NCI-H187 treated with DMSO at 0.1 percent for 48 hours (cell line): ENCODE measurements at places on chromosomes 2 and 18.

DNA sequence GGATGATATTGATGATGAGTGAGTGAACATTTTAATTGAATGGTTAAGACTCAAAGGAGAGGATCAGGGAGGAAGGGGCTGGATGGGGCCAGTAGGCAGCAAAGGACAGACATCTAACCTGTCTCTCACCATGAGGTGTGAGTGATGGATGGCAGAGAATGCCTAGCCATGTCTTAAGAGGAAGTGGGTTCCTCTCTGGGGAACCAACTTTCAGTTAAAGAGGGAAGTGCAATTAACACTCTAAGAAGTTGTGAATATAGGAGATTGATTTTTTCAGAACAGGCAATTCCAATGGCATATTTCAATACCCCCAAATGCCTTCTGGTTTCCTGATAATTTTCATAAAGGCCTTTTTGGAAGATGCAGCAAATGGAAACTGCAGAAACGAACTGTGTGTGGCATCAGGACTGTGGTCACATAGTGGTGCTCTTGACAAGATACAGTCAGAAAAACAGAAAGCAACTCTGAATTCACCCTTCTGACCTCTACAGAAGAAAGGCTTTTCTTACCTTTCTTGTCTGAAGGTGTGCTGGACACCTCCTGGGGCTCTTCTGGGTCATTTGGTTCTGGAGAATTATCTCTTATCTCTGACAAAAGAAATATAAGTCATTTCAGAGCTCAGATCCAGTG lies 10.2 kb downstream of the SP110 start:
- no peak for DNase-seq

DNA sequence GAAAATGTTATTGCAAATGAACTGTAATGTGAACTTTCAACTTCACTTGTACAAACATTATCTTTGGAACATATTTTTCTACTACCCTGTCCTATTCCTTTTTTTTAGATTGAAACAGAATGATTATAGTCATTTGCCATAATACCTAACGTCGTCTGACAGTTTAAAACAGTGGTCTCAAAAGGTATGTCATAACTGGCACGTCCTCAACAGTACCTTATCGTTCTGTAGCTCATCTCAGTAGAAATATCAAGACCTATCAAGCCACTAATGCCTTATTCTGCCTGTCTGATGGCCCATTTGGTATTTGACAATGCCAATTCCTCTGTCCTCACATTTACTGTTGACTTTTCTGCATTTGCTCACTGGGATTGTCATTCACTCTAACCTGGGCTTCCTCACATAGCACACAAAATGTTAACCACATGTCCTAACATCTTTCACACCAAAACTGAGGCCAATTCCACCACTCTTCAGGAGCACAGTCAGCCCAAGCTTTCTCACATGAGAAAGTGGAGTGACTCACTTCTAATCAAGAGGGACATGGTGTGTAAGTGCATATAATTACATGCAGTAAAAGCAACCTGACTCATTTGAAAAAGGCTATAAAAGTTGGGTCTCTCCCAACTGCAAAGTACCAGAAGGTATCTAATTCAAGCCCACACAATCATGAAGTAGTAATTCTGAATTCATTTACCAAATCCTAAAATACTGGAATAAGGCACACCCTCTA lies 34.8 kb downstream of the DNER start:
- DNase-seq, result no peak

- DNase-seq, result no peak
Measured at GRCh38 chr18:49123431-49123830, 172.7 kb upstream of the SMAD7 start.

DNA sequence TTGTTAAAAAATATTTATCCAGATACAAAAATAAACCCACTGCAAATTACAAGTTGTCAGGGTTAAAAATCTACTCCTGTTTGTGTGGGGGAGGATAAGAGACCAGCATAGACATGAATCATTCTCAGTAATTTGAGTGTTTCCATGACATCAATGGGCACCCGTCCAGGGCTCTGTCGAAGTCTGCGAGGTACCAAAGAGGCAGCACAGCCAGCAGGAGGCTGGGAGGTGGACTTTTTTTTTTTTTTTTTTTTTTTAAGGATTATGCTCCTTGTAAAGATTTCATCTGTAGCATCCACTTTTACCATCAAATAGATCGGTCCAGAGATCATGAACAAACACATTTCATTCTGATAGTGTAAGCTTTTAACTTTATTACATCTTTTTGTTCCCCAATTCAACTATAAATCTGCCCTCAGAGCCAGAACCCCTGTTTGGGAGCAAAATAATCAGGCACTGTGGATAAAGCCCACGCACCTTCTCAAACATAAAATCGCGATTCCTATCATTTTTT lies 182.0 kb downstream of the TCF4 start:
- peak; percentile 46 for DNase-seq

- no peak for DNase-seq
Measured at GRCh38 chr2:72925328-72925943, 8.1 kb downstream of the EMX1 start.

- no peak for DNase-seq
Measured at GRCh38 chr2:43841949-43842865, 3.4 kb downstream of the ABCG8 start.

GRCh38 chr18:31657823-31658669 lies 26.3 kb downstream of the B4GALT6 start:
- DNase-seq, result peak; percentile 61

- no peak for DNase-seq
Measured at GRCh38 chr2:144096531-144096930, 423.4 kb downstream of the ZEB2 start.

DNA sequence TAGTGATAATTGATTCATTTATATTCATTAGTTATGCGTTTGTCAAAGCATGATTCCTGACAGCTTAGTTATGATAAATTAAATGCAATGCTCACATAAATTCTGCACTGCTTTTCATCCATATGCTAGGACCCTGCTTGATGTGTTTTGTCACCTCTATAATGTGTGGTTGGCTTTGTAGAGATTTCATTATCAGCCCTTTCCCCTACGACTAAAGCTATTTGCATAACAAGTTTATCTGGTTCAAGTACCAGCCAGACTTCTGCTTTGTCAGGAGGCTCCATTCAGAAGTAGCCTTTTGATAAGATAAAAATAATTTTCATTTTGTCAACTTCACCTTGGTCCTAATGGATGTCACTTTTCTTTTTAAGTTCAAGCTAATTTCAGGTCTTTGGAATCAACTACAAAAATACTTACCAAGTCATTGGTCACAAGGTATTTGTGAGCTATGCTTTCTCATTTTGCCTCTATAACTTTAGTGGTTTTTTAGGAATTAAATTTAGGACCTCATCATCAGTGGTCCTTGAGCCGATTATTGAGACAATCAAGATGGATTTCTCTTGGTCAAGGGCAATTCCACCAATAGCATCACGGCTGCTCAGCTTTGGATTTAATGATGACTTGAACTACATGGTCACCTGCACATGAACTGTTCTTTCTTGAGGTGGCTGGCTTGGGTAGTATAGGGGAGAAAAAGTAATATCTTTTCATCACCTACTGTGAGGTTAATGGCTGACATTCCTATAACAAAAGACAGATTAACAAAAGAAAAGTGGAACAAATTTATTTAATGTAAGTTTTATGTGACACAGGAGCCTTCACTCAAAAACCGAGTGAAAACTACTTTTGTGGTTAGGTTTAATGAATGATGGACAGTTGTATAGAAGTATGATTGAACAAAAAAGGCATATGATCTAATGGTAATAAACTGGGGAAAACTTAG lies 162.1 kb downstream of the MYO3B start:
- DNase-seq, result no peak

DNA sequence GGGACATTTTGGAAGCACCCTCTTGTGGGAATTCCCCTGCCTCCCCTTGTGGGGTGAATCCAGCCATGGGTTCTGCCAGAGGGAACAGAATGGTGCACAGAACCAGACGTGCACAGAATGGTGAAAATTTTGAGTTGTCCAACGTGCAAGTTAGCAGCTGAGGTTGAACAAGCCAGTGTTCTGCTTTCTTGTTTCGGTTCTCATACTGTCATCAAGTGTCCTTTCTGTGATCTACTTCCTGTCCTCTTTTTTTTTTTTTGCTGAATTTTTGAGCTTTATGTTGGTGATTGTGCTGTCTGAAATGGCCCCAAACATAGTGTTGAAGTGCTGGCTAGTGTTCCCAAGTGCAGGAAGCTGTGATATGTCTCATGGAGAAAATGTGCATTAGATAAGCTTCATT lies 21.5 kb upstream of the REEP1 start:
- DNase-seq, result no peak

- DNase-seq, result no peak
Measured at GRCh38 chr18:67672155-67672554, 155.6 kb upstream of the DSEL start.

DNA sequence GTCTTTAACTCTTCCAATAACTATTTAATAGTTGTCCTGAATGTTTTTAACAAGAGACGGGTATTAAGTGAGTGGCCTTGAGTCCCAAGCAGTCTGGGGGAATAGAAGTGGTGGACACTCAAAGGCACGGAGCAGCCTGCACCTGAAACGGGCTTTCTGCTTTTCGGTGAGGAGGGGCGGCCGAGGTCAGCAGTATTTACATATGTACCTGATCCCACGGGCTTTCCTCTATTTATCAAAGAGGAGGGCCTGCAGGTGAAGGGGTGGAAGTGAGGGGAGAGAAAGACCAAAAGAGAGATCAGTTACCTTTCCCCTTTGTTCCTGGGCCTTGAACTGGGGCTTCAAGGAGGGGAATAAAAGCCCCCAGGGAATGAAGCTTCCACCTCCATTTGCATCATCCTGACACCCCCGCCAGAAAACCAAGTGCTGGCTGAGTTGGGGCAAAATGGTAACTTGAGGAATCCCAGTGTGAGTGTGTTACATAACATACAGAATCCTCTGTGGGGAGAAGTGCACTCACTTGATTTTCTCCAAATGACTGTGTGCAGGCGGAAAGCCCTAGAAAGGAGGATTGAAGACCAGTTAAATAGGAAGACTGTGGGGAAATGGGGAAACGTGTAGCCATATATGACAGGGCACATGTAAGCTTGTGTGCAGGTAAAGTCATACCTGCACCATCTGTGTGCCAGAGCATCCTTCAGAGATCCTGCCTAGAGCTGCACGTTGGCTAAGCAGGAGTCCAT lies 12.4 kb downstream of the POU3F3 start:
- DNase-seq, result no peak

DNA sequence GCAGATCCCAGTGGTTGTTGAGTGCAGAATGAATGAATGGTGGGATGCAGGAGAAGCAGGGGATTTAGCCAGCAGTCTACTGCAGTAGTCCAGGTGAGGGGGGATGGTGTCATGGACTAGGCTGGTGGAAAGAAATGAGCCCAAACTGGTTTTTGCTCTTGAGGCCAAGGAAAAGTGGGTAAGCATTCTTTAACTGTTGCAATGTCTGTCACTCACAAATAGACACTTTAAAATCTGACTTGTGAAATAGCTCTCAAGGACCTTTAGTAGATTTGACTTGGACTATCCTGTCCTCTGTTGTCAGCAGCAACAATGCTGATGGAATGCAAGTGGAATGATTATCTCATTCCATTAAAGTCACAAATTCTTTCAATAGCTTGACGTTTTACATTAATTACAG lies 37.5 kb upstream of the STK17B start:
- no peak for DNase-seq

DNA sequence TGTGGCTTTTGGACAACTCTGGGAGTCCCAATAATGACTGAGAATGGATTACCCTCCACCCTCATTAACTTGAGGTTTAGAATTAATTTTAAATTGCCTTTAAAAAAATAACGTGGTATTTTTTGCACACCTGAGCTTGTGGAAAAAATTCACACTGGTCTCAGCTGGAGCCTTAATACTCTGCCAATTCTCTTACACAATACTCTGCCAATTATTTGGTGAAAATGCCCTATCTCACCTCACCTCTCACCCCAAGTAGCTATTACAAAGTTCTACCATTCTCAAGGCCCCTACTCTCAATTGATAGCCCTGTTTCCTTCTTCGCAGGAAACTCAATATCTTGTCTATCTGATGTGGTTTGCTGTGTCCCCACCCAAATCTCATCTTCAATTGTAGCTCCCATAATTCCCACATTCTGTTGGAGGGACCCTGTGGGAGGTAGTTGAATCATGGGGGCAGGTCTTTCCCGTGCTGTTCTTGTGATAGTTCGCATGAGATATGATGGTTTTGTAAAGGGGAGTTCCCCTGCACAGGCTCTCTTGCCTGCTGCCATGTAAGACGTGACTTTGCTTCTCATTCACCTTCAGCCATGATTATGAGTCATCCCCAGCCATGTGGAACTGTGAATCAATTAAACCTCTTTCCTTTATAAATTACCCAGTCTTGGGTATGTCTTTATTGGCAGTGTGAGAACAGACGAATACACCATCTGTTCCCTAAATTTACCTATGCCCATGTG lies 27.4 kb upstream of the C2orf69 start:
- no peak for DNase-seq

DNA sequence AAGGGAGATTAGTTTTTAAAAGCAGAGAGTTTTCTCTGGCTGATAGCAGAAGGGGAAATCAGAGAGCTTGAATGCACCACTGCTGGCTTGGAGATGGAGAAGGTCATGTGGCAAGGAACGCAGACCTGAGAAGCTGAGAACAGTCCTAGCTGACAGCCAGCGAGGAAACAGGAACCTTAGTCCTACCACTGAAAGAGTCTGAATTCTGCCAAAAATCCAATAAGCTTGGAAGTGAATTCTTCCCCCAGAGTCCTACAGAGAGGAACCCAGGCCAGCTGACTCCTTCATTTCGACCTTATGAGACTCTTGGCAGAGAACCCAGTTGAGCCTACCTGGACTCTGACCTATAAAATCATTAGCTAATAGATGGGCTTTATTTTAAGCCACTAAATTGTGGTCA lies 371.9 kb upstream of the TNP1 start:
- no peak for DNase-seq

GRCh38 chr2:144364944-144365738 lies 154.8 kb downstream of the ZEB2 start:
- DNase-seq, result no peak

- no peak for DNase-seq
Measured at GRCh38 chr2:140401056-140401455, 1620.9 kb upstream of the NXPH2 start.

- DNase-seq, result no peak
Measured at GRCh38 chr18:22188559-22189267, 19.3 kb downstream of the GATA6 start.

DNA sequence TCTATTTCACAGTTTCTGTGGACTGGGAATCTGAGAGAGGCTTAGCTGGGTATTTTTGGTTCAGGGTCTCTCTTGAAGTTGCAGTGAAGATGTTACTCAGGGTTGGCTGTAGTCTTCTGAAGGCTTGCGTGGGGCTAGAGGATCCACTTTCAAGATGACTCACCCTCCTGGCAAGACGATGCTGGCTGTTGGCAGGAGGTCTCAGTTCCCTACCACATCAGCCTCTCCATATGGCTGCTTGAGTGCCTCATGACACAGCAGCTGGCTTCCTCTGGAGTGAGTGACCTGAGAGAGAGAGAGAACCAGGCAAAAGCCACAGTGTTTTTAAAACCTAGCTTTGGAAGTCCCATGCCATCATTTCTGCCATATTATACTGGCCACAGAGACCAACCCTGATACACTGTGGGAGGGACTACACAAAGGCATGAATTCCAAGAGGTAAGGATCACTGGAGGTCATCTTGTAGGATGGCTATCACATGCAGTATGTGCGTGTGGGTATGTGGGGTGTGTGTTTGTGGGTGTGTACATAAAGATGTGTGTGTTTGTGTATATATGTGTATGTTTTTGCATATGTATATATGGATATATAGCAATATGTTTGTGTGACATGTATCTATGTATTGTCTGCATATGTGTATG lies 25.1 kb downstream of the DNPEP start:
- DNase-seq, result no peak
